Foreskin keratinocyte (primary cell): ENCODE measurements at places on chromosomes 5 and 9.

GRCh38 chr5:13529300-13529699 is 415.2 kb downstream of the DNAH5 start:
- no peak for DNase-seq

DNA sequence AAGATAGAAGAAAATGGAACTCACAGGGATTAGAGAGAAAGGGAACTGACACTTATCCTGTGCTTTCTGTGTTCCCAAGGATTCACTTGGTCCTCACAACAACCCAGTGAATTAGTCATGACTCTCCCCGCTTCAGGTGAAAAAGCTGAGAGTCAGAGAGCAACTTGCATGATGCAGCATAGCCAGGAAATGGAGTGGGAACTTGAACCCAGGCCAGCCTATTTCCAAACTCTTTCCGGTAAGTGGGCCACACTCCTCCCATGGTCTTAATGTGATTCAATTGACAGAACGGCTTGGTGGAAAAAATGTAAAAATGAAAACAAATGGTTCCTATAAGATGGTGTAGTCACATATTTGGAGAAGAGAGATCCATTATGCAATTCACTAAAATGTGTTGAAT is 45.9 kb upstream of the CEMIP2 start:
- DNase-seq = no peak

- DNase-seq = no peak
Observed at GRCh38 chr5:154648706-154649105, 106.5 kb upstream of the LARP1 start.

DNA sequence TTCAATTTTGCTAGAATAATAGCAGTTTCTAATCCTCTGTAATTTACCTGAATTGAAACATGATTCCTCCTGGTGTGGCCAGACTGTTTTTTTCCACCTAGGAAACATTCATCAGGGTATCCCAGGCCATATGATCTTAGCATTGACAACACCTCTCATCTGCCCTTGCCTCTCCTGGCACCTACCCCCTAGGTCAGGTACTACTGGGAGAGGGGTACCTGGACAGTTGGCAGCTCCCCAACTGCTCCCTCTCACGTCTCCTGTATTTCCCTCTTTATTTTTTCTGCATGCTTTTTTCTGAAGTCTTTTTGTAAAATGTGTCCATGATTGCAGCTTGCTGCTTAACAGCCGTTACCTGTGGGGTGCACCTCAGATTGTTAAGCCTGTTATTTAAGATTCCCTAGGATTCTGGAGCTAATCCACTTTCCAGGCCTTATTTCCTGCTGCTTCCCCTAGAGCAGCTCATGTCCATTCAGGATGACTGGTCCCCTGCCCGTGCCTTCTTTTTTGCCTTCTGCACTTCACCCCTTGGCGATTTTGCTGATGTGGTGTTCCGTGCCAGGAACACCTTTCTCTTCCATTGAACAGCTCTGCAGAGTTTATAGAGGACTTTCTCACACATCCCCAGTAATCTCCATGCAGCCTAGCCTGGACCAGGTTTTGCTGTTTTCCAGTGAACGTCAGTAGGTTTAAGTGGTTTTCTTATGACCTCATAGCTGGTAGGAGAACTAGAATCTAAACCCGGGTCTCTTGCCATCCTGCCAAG is 33.6 kb downstream of the SNX30 start:
- peak; percentile 69 for DNase-seq

DNA sequence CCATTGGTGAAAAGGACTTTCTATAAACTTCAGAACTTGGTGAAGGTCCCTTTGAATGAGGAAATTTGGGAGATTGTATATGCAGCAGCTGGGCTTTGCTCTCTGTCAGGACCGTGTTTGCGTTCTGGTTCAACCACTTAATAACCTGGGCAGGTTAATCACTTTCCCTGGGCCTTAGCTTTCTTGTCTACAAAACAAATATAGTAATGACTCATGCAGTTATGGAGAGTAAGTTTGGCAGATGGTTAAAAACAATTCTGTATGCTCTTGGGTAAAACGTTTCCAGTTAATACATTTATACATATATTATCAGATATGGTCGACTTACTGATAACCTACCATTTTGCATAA is 197.0 kb downstream of the ARHGEF28 start:
- DNase-seq = peak; percentile 41

GRCh38 chr5:66416698-66417097 is 179.5 kb upstream of the MAST4 start:
- DNase-seq = no peak
